Temporal lobe (tissue), 4 donors: ENCODE measurements at places on chromosomes 5 and 9. TPM values are rescaled to one million over a fixed set of nuclear protein-coding genes. Genes with fewer than 3 reads are reported as not detected.

Gene SFXN1
- 41.1 TPM for total RNA-seq

Gene C9orf50
- total RNA-seq: not detected

Gene ZNF883
- 29.0 TPM for total RNA-seq

Gene ADAMTS2
- 1.7 TPM for total RNA-seq

Gene ENTREP1
- total RNA-seq: 3.2 TPM

Gene NUDT12
- 18.7 TPM for total RNA-seq

Gene PCDHA9
- total RNA-seq: 12.3 TPM

Gene TMEM252
- total RNA-seq: not detected

Gene HMMR
- total RNA-seq: 2.2 TPM

Gene TMEM245
- total RNA-seq: 70.3 TPM

Gene CCIN
- under 0.01 TPM for total RNA-seq

Gene SLC25A2
- not detected for total RNA-seq

Gene REEP2
- total RNA-seq: 73.5 TPM

Gene WNT8A
- total RNA-seq: under 0.01 TPM

Gene FAM163B
- 18.9 TPM for total RNA-seq

Gene CFAP157
- under 0.01 TPM for total RNA-seq

Gene FOXD4
- 0.74 TPM for total RNA-seq

Gene PCDHGA3
- total RNA-seq: 6.6 TPM

Gene KLF9
- 10.1 TPM for total RNA-seq

Gene ABL1
- 30.5 TPM for total RNA-seq

Gene ARSI
- 0.25 TPM for total RNA-seq

Gene BRINP1
- 26.1 TPM for total RNA-seq

Gene COL23A1
- total RNA-seq: 0.49 TPM

Gene ZCCHC9
- total RNA-seq: 5.9 TPM

Gene TRIM52
- total RNA-seq: 9.8 TPM

Gene SLC34A3
- not detected for total RNA-seq

Gene SPATA31D4
- total RNA-seq: not detected

Gene PTPRD
- total RNA-seq: 205 TPM

Gene ZNF462
- total RNA-seq: 78.7 TPM

Gene ITGA2
- total RNA-seq: 3.7 TPM

Gene CAMK4
- 78.2 TPM for total RNA-seq

Gene C5orf63
- total RNA-seq: 3.4 TPM

Gene SLIT3
- total RNA-seq: 3.0 TPM

Gene SKP1
- 186 TPM for total RNA-seq

Gene SH3PXD2B
- total RNA-seq: 13.8 TPM

Gene CTNNAL1
- 6.9 TPM for total RNA-seq

Gene CDH18
- total RNA-seq: 6.4 TPM

Gene PGM5
- 3.4 TPM for total RNA-seq

Gene RALGPS1
- total RNA-seq: 81.4 TPM
